ENCODE measurements at places on chromosomes 7 and 10. TPM values are rescaled to one million over a fixed set of nuclear protein-coding genes. Genes with fewer than 3 reads are reported as not detected.

DNA sequence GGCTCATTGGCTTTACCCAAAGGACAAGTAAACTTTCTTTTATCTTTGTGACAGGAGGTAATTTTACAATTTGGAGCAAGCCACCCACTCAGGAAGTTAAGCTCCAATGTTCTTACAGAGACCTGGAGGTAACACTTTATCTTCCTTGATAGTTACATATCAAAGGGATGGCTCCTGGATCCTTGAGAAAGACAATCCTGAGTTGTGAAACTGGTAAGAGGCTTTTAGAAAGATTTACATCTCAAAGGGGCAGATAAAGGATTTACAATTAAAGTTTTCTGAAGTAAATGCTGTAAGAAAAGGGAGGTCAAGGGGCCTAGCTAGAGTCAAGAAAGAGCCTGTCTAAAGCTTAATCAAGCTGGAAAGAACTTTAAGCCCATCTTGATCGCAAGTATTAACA lies 124.4 kb upstream of the ZNF804B start:
- H3K27me3 ChIP-seq, result no peaks in the 10 kb centered on the region
- H3K36me3 ChIP-seq, result no peaks in the 10 kb centered on the region
- no peak for DNase-seq
- H3K4me3 ChIP-seq, result no peak overlapping the region
- H3K27ac ChIP-seq, result no peak overlapping the region
- no peaks in the 10 kb centered on the region for H3K4me1 ChIP-seq

GRCh38 chr7:31033674-31034300 lies 18.3 kb upstream of the ADCYAP1R1 start:
- no peaks in the 10 kb centered on the region for H3K27me3 ChIP-seq
- no peak overlapping the region for H3K4me3 ChIP-seq

DNA sequence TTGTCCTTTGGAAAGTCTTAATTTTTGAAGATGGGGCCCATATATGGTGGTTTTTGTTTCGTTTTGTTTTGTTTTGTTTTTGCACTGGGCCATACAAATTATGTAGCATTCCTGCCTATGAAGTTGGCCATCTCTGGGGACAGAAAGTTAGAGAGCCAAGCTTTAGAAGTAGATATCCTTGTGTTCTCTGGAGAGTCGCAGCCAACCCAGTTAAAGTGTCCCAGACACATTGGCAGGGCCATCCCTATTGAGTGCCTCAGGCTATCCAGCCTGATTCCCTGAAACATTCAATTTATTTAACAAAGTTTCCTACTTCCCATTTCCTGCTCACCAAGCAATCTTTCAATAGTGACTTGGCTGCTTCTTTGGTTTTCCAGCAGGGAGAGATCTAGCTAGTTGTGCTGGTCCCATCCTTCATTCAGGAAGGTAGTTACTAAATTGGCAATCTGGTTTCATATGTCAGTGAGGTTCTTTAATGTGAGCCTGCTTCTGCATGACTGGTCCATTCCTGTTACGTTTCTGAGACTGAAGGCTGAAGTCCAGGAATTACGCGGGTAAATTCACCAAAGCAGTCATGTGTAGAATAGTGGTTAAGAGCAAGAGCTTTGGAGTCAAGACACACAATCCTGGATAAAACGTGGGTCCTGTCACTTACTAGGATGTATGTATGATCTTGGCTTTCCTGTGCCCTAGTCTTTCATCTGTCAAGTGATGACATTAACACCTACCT lies 49.3 kb upstream of the HBP1 start:
- H3K36me3 ChIP-seq, result no peaks in the 10 kb centered on the region
- H3K27ac ChIP-seq, result no peak overlapping the region

DNA sequence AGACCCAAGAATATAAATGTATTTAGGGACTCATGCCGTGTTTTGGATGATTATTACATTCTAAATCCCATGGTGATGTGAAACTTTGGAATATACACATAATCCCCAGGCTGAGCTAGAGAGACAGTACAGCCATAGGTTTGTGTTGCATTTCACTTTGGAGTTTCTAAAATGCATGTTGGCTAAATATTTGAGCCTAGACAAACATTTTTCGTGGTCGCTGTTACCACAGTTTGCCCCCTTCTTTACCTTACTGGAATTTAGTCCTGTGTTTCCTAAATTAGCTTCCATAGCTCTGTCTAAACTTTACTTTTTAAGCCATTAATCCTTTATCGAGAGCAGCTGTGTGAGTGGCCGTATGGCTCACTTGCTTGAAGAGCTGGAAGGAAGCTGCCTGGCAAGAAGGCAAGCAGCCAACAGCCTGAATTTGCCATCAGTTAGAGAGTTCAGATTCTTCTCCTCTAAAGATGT lies 192.0 kb downstream of the BICC1 start:
- no peak for DNase-seq
- H3K4me1 ChIP-seq, result peaks cover 15% of the 10 kb centered on the region
- no peak overlapping the region for H3K4me3 ChIP-seq

GRCh38 chr7:135181929-135182678 lies 11.6 kb upstream of the CYREN start:
- H3K4me3 ChIP-seq, result no peak overlapping the region
- H3K27me3 ChIP-seq, result no peaks in the 10 kb centered on the region
- no peak for DNase-seq

DNA sequence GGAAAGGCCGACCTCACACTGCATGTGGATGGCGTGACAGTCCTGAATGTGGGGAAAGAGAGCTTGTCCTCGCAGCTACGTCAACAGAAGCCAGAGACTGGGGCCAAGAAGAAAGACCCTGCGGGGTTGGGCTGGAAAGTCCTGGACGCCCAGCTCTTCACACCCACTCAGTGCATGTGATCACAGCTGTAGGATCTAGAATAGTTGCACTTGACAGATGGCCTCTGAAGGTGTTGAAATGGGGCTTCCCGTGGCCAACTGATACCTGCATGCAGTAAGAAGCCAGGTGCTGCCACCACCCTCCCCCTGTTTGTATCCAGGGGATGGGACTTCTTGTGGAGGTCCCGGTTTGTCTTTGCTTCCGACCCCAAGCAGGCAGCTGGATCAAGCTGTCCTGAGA lies 34.1 kb upstream of the OCM2 start:
- H3K4me3 ChIP-seq, result no peak overlapping the region
- H3K27me3 ChIP-seq, result no peaks in the 10 kb centered on the region
- H3K27ac ChIP-seq, result no peak overlapping the region
- no peaks in the 10 kb centered on the region for H3K4me1 ChIP-seq

DNA sequence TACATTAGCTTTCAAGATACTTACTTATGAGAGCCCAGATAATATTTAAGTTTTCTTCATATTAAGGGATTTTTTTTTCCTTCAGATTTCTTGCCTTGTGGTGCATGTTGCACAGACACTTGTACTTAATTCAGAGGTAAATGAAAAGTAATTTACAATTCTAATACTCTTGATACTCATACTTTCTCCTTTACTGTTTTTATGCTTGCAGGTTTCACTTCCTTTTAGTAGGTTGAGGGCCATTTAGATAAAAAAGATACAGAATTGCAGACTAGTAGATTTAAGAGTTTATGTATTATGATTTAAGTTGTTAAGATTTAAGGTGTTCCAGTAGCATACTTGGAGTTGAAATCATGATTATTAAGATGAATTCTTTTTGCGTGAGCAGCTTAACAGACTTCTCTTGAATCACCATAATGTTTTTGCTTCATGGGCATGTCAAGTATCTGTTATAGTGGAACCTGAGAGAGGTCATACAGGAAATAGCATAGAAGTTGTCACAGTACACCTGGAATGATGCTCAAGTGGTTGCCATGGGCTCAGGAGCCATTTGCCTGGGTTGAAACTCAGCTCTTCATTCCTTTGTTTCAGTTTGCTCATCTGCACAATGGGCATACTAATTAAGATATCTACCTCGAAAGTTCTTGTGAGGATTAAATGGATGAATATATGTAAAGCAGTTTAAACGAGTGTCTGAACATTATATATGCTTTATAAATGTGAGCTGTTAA lies 174.8 kb upstream of the PRPS1L1 start:
- H3K4me1 ChIP-seq, result no peaks in the 10 kb centered on the region
- H3K27me3 ChIP-seq, result no peaks in the 10 kb centered on the region
- DNase-seq, result no peak
- no peak overlapping the region for H3K4me3 ChIP-seq
- no peak overlapping the region for H3K27ac ChIP-seq
- no peaks in the 10 kb centered on the region for H3K36me3 ChIP-seq

- H3K36me3 ChIP-seq, result no peaks in the 10 kb centered on the region
- H3K27ac ChIP-seq, result no peak overlapping the region
- no peak overlapping the region for H3K4me3 ChIP-seq
- DNase-seq, result no peak
These were observed 1102.4 kb downstream of the SORCS3 start for GRCh38 chr10:105743343-105744056.

GRCh38 chr10:33010132-33011037 lies 52.4 kb upstream of the ITGB1 start:
- no peaks in the 10 kb centered on the region for H3K36me3 ChIP-seq
- DNase-seq, result no peak
- H3K27me3 ChIP-seq, result no peaks in the 10 kb centered on the region
- H3K4me3 ChIP-seq, result no peak overlapping the region

GRCh38 chr10:10915215-10915614 lies 102.5 kb upstream of the CELF2 start:
- H3K4me1 ChIP-seq, result peaks cover 11% of the 10 kb centered on the region
- no peak overlapping the region for H3K4me3 ChIP-seq
- H3K27ac ChIP-seq, result no peak overlapping the region
- no peaks in the 10 kb centered on the region for H3K36me3 ChIP-seq

- H3K27ac ChIP-seq, result no peak overlapping the region
- no peaks in the 10 kb centered on the region for H3K27me3 ChIP-seq
- H3K4me1 ChIP-seq, result no peaks in the 10 kb centered on the region
- no peak overlapping the region for H3K4me3 ChIP-seq
These were observed 26.0 kb downstream of the ASB4 start for GRCh38 chr7:95511716-95512260.

DNA sequence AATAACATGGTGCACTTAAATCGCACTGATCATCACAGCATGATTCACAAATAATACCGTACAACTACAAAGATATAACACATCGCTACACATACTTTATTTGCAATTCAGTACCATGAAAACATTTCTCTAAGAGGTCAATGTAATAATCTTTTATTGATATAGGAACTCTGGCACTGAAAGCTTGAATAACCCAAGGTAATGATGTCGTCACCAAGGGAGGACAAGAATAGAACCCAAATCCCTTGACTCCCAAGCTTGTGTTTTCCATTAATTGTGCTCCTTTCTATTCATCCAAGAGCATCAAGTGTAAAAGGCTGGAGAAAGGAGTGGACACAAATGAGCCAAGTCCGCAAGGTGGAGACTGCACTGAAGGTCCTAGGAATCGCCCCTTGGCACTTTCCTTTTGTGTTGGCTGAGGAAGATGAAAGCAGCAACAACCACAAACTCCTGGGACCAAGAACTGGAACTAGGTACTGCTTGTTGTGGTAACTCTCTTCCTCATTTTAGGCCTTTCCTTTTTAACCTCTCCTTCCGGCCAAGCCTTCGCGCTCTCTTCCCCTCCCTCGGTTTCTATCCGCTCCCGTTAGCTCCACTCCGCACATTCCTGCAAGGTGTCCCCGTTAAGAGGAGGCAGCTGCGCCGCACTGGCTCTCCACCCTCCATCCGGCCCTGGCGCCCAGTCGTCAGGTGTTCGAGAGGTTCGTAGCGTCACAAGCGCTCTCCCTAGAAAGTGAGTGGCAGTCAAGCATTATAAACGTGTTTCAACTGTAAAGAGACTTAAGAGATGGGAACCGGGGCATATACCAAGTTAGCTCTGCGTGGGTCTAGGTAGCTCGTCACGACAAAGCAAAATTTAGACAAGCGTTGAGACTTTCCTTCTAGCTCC lies 1.0 kb upstream of the CBLL1 start:
- no peaks in the 10 kb centered on the region for H3K27me3 ChIP-seq
- H3K4me1 ChIP-seq, result peaks cover 7% of the 10 kb centered on the region
- H3K36me3 ChIP-seq, result no peaks in the 10 kb centered on the region
- no peak for DNase-seq

DNA sequence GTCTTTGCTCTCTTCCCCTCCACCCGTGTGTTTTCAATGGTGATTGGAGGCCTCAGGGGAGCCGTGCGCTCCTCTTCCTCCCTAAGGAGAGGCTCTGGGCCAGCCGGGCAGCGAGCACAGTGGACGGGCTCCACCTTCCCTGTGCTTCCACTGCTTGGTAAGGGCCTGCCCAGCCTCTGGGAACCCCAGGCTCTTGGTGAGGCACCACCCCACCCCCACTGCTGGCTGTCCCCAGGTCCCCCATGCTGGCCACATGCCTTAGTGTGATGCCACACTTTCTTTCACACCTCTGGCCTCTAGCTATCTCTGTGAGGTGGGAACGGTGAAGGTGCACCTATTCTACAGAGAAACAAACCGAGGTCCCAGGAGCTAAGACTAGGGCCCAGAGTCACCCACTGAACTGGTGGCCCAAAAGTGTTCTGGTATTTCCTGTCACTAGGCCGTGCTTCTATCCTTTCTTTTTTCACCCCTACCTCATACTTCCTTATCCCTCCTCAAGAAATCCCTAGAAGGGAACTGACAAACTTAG lies 53.3 kb downstream of the UNC5B start:
- H3K27me3 ChIP-seq, result no peaks in the 10 kb centered on the region
- DNase-seq, result no peak
- peaks cover 7% of the 10 kb centered on the region for H3K4me1 ChIP-seq
- no peaks in the 10 kb centered on the region for H3K36me3 ChIP-seq
- H3K4me3 ChIP-seq, result no peak overlapping the region
- H3K27ac ChIP-seq, result no peak overlapping the region

GRCh38 chr7:90210475-90210874 lies 1.1 kb upstream of the STEAP2 start:
- H3K36me3 ChIP-seq, result no peaks in the 10 kb centered on the region
- H3K4me1 ChIP-seq, result peaks cover 5% of the 10 kb centered on the region
- H3K4me3 ChIP-seq, result no peak overlapping the region
- H3K27me3 ChIP-seq, result no peaks in the 10 kb centered on the region
- no peak for DNase-seq
- peak overlapping the region; percentile 93 for H3K27ac ChIP-seq

GRCh38 chr7:116584721-116585120 lies 59.9 kb downstream of the CAV1 start:
- DNase-seq, result no peak
- H3K27ac ChIP-seq, result no peak overlapping the region
- H3K27me3 ChIP-seq, result no peaks in the 10 kb centered on the region

DNA sequence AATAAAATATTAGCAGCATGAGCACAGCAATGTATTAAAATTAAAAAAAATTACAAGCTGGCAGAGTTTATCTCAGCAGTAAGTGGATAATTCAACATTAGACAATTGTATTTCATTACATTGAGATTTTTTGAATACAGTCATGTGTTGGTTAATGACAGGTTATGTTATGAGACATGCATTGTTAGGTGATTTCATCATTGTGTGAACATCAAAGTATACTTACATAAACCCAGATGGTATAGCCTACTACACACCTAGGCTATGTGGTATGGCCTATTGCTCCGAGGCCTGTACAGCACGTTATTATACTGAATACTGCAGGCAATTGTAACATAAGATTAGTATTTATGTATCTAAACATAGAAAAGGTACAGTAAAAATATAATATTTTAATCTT lies 29.7 kb downstream of the CCDC6 start:
- no peak for DNase-seq
- H3K4me3 ChIP-seq, result no peak overlapping the region
- H3K27ac ChIP-seq, result no peak overlapping the region
- no peaks in the 10 kb centered on the region for H3K27me3 ChIP-seq

GRCh38 chr10:83603708-83604107 lies 535.6 kb upstream of the GHITM start:
- H3K36me3 ChIP-seq, result no peaks in the 10 kb centered on the region
- H3K4me1 ChIP-seq, result no peaks in the 10 kb centered on the region
- no peak overlapping the region for H3K27ac ChIP-seq
- H3K4me3 ChIP-seq, result no peak overlapping the region
- no peak for DNase-seq

DKK1 gene
- total RNA-seq, result 0.56 TPM

SKAP2 gene
- total RNA-seq, result 17.1 TPM

OR2A12 gene
- not detected for total RNA-seq

TWIST1 gene
- 2.7 TPM for total RNA-seq

ZNF12 gene
- total RNA-seq, result 27.0 TPM

VAX1 gene
- total RNA-seq, result not detected

PIK3AP1 gene
- total RNA-seq, result 7.8 TPM

C1QL3 gene
- total RNA-seq, result not detected

CPA2 gene
- not detected for total RNA-seq

ATP5MK gene
- total RNA-seq, result 158 TPM

PON1 gene
- total RNA-seq, result 1.7 TPM

Measured in ovary (tissue), 10 donors.